ENCODE measurements at places on chromosomes 13 and 19.

DNA sequence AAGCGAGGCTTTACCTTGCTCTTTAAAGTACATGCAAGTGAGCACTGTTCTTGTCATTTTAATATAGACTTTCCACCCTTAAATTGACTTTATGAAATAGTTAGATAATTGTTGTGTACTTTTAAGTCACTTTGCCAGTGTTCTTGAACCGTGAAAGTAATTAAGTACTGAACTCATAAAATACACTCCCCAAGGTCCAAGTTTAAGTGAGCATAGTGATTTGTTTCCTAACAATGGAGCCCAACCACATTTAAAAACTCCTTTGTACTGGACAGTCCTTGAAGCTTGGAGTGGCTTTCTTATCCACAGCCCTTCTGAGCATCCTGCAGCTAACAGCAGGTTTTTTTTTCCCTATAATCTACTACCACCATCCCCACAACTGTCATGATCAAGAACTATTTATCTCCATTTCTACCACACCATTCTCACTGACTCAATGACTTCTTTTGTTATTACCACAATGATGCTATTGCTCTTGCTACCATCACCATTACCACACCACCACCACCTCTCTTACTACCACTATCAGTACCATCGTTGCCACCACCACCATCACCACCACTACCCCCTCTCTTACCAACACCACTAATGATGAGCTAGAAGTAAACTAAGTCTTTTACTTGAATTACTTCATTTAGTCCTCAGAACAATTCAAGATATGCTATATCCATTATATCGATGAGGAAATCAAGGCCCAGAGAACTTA is 452.6 kb downstream of the DIAPH3 start:
- peak; percentile 13 for DNase-seq

GRCh38 chr19:11092181-11092538 is 2.9 kb downstream of the LDLR start:
- peak; percentile 65 for DNase-seq

DNA sequence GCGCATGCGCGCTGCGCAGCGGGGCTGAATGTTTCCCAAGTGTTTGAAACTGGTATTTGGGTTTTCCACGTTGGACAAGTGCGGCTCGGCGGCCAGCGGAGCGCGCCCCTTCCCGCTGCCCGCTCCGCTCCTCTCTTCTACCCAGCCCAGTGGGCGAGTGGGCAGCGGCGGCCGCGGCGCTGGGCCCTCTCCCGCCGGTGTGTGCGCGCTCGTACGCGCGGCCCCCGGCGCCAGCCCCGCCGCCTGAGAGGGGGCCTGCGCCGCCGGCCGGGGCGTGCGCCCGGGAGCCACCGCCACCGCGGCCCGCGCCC is at the start of gene ING1:
ING1 (plus strand) TSS at position 59 of the 311 bp plus-strand sequence. CDS start 450 bp downstream, outside the sequence.
- no peak for DNase-seq

- no peak for DNase-seq
Observed at GRCh38 chr19:13212759-13213330, 62.6 kb downstream of the IER2 start.

DNA sequence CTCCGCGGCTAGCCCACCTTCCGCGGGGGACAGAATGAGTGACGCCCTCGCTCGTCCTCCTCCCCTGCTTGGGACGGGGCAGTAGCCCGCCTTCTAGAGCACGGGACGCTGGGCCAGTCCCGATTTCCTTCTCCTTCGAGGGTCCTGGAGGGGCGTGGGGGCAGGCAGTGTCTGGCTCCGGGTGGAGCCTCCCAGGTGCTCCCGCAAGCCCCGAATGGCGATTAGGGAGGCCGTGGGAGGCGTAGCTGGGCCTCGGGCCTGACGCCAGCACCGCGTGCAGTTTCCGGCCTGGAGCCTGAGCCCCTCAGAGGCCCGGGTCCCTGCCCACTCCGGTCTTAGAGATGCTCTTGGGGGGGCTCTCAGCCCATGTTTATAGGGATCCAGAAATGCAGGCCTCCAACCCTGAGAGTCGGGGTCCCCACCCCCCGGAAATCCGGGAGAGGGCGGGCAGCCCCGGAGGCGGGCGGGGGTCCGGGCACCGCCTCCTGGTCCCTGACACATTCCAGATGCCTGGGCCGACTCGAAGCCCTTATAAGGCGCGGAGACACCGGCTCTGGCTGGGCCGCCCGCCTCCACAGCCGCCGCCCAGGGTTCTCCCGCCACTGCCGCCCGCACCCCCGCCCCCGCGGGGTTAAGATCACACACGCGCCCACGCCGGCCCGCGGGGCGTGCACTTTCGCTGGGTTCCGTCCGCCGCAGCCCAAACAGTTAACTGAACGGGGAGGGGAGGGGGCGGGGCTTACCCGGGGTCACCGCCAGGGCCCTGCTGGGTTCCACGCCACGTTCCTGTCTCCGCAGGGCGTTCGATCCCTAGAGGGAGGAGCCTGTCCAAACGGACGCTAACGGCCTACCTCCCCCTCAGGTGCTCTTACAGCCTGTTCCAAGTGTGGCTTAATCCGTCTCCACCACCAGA is 1.5 kb downstream of the MYADM start:
- peak; percentile 78 for DNase-seq

- no peak for DNase-seq
Observed at GRCh38 chr13:31022288-31022895, 89.9 kb downstream of the TEX26 start.

Data from astrocyte (in vitro differentiated cells and primary cell).